ENCODE measurements at places on chromosomes 7 and 10. TPM values are rescaled to one million over a fixed set of nuclear protein-coding genes. Genes with fewer than 3 reads are reported as not detected.

DNA sequence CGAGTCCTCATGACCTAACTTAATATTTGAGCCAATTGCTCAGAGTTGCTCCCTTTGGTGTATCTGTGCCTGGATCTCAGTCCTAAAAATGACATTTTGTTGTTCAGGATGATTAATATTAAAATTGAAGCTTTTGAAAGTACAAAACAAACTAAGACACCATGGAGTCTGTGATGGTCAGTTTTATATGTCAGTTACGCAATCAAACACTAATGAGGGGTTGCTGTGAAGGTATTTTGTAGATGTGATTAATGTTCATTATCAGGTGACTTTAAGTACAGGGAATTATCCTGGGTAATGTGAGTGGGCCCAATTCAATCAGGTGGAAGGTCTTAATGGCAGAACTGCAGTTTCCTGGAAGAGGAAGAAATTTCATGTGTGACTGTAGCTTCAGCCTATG, 546.7 kb downstream of the REEP3 start:
- DNase-seq: no peak

DNA sequence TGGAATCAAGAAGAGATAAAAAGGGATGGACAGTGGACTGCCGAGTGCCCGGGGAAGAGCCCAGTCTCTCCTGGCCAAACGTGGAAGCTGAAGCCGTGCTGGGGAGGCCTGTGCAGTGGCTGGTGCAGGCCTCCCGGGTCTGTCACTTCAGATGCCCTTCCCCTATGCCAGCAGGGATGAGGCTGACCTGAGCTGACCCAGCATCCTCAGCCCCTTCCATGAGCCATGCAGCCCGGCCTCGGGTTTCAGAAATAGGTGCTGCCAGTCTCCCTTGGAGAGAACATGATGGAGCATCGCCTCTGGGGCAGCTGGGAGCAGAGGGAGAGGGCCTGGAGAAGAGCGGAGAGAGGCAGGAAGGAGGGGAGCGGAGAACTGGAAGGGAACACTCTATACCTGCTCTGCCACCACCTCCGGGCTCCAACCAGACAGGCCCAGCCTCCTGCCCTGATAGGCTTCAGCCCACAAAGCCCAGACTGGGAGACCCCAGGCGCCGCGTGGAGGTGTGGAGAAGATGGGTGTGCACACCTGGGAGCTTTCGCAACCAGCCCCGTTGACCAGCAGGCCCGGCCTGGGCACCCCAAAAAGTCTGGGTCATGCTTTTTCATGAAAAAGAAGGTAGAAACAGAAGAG, 68.6 kb upstream of the PPP2R2D start:
- DNase-seq: peak; percentile 27

- no peak for DNase-seq
Measured at GRCh38 chr7:116809636-116810266, 52.6 kb upstream of the CAPZA2 start.

DNA sequence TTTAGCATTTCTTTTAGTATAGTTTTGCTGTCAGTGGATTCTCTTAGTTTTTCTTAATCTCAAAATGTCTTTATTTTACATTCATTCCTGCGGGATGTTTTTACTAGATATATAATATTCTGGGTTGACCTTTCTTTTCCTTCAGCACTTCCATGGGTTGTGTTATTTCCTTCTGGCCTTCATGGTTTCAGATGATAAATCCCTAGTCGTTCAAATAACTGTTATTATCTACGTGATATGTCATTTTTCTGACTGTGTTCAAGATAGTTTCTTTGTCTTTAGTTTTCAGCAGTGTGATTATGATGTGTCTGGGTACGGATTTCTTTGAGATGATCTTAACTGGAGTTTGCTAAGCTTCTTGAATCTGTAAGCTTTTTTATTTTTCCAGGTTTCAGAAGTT, 75.7 kb upstream of the ELN start:
- no peak for DNase-seq

DNA sequence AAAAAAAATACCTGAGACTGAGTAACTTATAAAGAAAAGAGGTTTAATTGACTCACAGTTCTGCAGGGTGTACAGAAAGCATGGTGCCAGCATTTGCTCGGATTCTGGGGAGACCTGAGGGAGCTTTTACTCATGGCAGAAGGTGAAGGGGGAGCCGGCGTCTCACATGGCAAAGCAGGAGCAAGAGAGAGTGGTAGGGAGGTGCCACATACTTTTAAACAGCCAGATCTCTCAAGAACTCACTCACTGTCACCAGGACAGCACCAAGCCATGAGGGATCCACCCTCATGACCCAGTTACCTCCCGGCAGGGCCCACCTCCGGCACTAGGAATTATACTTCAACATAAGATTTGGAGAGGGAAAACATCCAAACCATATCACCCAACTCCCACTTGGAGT, 25.8 kb downstream of the MSRB2 start:
- DNase-seq: no peak

DNA sequence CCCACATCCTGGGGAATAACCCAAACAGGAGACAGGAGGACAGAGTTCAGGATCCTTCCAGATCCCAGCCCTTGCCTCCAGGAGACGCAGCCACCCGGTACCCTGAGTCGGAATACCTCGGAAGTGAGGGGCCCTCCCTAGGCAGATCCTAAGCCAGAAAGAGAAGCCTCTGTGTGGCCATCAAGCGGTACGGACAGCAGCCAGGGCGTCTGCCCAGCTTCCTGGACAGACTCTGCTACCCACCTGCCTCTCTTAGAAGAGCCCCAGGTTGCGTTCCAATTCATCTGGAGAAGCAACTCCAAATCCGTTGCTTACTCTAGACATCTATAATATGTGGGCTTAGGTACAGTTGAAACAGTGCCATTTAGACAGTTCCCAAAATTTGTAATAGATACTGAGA, 220.2 kb upstream of the SH2B2 start:
- DNase-seq: no peak

DNA sequence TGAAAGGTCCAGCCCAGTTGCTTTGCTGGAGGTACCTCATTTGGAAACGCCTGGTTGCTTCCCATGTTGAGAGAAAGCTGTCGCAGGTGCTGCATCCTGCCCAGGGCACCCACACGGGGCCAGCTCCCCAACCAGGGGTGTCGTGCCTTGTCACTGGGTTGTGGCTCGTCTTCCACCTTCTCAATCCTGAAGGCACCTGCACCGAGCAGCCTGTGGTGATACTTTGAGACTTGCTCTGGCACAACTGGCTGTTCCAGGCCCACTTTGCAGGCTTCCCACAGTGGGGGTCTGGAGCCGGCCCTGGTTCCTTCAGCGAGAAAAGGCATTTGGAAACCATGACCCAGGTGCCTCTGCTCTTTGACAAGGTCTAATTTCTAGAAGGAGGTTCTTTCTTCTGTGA, 197.3 kb upstream of the PPP2R2D start:
- DNase-seq: no peak

- peak; percentile 27 for DNase-seq
Measured at GRCh38 chr7:151830121-151830830, 46.6 kb downstream of the PRKAG2 start.

GRCh38 chr7:149007146-149007545, 21.2 kb downstream of the PDIA4 start:
- DNase-seq: peak; percentile 11

GRCh38 chr7:2134740-2135139, 98.0 kb downstream of the MAD1L1 start:
- DNase-seq: no peak

DNA sequence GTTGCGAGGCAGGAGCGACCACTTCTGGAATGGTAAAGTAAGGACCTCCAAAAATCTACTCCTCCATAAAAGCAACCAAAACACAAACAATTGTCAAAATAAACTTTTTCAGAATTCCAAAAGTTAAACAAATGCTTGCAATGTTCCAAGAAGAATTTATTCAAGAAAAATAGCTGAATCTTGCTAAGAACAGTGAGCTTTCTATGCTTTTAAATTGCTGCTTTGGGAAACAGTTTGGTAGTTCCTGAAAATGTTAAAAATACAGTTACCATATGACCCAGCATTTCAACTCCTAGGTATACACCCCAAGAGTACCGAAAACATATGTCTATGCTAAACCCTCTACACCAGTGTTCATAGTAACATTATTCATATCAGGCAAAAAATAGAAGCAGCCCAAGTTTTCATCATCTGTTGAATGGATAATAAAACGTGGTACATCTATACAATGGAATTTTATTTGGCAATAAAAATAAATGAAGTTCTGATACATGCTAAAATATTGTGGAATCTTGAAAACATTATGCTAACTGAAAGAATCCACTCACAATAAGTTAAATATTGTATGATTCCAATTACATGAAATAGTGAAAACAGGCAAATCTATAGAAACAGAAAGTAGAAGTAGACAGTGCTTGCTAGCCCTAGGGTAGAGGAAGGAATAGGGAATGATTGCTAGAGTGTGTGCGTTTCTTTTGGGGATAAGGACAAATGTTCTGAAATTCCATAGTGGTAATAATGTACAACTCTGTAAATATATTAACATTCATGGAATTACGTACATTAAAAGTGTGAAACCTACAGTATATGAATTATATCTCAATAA, 57.0 kb downstream of the LRRN3 start:
- DNase-seq: no peak

- no peak for DNase-seq
Measured at GRCh38 chr7:100612730-100613390, 520 bp downstream of the MOSPD3 start.

DNA sequence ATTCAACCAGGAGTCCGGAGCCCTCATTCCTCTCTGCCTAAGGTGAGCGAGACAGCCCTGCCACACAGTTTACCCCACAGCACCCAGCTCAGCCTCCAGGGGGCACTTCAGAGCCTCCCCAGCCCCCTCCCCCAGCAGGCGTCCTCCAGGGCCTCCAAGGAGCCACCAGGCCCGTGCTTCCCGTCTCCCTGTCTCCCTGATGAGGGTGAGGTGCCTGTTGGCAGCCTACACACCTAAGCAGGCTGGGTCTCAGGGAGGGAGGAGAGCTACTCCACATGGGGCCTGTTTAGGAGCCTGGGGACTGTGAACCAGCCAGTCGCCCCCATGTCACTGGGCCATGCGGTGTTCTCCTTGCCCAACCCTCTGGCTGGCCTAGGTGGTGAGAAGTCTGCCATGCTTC, 28.9 kb upstream of the TRIM8 start:
- DNase-seq: peak; percentile 49

DNA sequence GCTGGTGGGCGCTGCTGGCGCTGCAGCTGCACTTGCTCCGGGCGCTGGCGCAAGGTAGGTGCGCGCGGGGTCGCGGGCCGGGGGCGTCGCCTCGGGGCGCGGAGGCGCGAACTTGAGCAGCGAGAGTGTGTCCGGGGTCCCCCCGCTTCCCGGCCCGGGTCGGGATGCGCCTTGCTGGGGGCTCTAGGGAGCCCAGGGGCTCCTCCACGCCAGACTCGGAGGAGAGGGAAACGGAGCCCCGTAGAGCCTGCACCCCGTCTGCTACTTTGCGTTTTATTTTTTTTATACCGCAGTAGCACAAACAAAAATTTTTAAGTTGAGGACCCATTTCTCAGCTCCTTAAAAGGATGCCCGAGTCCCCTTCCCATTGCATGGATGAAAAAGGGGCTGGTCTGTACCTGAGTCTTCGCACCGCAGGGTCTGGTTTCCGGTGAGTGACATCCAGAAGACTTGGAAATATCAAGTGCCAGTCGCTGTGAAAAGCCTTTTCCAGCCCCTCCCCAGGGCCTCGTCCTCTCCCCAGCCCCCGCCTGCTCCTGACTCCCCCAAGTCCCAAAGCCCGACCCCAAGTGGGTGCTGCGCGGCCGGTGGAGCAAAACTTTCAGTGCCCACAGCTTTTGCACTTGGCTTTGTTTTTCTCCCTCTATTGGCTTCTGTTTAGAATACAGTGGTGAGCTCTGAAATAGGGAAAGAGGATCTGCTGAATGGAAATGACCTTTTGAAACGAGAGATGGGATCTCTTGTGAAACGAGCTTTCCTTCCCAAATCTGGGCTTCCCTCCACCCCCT, 973 bp downstream of the SDK1 start:
- no peak for DNase-seq

GRCh38 chr10:114571316-114571999, 86.6 kb downstream of the ABLIM1 start:
- DNase-seq: no peak

DNA sequence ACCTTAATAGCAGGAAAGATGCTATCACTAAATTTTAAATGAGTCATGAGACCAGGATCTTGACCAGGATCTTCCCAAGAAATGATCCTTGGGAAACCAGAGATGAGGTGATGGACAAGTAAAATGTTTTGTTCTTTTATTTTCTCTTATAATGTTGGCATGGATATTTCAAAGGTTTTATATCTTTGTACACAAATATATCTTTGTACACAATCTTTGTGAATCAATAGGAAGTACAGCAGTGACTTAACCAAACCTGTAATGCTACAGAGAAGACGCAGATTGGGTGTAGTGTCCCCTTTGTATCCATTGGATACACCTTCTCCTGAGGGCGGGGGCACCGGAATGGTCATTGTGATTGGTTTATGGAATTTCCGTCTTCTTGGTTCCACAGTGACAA, 180.1 kb upstream of the CCDC6 start:
- DNase-seq: no peak

DNA sequence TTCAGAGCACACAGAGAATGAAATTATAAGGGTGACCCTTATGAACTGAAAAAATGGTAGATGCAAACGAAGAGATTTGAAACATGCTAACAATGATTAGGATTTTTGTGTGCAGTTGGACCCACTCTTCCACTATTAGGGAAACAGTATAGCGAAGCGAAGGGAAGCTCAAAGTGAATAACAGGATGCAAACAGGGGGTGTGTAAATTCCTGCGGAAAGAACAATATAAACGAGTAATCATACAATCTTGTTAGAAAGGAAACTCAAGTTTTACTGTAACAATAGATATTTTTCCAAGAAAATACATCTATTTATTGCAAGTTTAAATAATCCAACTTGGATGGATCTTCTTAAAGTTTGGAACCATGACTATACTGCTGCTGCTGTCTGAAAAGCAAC, 14.7 kb downstream of the AHR start:
- no peak for DNase-seq

- no peak for DNase-seq
Measured at GRCh38 chr7:154287356-154287755, 235.2 kb downstream of the DPP6 start.

Gene PSPH
- total RNA-seq: 12.0 TPM

Gene TPST1
- total RNA-seq: 5.1 TPM

Gene GBX1
- 2.7 TPM for total RNA-seq

Gene AEBP1
- total RNA-seq: 12.4 TPM

Gene CDK1
- total RNA-seq: 2.4 TPM

Gene GJD4
- total RNA-seq: not detected

Gene NEUROD6
- total RNA-seq: not detected

Gene EFCAB10
- not detected for total RNA-seq

Gene IFRD1
- total RNA-seq: 18.0 TPM

Gene RNF133
- total RNA-seq: 0.51 TPM

Gene KEL
- total RNA-seq: 0.43 TPM

Gene TNS3
- 43.2 TPM for total RNA-seq

Gene GPR85
- 0.59 TPM for total RNA-seq

Gene MMD2
- total RNA-seq: not detected
